ENCODE measurements at places on chromosomes 6 and 20.

DNA sequence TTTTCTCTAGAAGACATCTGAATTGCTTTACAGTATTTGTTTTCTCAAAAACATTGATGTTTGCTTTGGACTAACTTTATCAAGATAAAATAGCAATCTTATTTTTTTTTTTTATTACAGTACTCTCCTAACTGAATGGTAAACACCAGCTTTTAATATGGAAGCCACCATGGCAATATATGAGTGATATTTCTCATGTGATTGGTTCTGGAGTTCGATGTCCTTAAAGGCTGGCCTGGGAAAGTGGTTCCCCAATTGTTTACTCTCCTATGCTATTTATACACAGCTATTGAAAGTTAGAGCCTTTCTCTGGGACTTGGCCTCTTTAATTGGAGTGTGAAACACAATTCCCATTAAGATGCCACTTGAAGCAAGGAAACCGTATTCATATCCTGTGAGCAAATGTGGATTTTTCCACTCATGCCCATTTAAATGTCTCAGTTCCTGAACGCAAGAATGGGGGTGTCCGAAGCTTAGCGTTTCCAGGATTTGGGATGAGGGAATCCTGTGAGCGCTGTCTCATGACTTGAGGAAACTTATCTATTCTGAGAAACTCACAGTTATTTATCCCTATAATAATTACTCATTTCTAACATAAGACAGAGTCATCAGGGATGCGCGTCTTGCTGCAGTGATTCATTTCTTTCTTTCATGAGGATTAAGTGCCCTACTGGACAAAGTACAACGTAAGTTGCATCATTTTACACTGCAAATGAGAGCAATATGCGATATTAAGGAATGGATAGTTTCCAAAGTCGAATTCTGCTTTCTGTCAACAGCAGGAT is 143.3 kb upstream of the PREP start:
- no peak for DNase-seq

DNA sequence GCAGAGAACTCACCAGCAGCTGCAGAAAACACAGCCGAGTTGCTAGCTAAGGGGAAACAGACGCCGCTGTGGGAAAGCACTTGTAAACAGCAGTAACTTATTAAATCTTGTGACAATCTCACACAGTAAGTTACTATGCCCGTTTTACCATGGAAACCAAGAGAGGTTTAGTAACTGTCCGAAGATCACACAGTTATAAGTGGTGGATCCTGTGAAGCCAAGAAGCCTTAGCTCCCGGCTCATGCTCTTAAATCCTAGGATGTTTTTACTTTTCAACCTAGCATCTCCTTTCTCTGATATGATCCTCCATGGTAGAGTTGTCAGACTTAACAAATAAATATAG is 1.5 kb upstream of the SULF2 start:
- DNase-seq: no peak

DNA sequence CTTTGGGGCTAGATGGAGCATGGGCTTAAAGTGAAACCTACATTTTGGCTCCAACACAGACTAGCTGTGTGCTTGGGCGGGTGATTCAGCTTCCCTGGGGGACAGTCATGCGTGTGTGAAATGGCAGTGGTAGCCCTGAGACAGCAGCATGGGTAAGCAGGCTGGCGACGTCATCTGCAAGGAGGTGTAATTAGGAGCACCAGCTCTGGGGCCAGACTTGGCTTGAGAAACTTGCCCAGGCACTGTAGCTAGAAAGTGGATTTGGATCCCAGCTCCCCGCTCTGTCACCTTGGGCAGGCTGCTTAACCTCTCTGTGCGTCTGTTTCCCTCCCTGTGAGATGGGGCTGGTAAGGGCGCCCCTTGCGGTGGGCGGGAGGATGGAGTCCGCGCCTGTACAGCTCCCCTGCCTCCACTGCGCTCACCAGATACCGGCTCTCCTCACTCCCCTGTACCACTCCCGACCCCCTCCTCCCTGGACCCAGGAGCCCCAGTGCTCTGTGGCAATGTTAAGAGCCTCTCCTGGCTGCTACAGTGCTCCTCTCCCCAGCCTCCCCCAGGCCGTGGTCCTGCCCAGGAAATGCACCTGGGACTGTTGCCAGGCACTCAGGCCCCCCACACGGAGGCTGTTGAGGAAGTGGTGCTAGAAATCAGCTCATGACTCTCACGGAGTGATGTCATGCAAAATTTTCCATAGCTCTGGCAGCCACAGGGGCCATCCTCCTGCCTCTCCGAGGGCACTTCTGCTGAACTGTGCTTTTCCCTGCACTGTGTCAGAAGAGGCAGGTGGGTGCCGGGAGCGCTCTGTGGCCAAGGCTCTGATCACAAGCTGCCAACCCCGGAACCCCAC is 44.6 kb downstream of the SYNJ2 start:
- DNase-seq: peak; percentile 88

DNA sequence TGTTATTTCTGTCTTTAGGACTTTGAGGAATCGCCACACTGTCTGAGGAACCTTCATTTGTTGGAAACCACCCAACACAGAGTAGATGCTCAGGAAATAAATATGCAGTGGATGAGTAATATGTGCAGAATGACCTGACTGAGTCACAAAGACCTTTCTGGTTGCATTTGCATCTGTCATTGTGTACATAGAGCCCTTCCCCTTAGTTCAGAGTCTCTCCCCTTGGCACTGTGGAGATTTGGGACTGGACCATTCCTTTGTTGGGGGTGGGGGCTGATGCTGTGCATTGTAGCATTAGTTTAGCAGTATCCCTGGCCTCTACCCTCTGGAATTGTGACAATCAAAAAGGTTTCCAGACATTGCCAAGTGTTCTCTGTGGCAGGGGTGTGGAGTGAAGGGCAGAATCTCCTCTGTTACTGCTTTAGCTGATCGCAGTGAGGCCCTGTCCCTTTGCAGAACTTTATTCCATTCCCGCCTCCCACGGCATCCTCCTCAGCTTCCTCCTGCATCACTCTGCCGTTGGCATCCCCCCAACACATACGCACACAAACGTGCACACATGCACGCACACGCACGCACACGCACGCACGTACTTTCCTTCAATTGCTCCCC is 64.5 kb downstream of the EYA2 start:
- no peak for DNase-seq

DNA sequence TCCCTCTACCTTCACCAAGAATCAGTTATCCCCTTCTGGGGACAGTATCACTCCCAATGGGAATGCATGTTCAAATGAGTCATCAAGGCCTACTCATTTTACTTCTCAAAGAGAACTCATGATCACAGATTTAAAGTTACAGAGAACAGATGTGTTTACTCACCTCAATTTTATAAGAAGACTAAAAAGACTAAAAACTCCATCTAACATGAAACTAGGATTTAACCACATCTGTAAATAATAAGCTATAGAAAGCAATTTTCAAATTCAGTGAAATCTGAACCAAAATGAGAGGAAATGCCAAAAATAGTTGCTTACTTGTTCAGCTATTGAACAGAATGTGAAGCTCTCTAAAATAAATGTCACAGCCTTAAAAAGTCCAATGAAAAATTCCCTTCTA is 300.1 kb upstream of the KCNQ5 start:
- no peak for DNase-seq

DNA sequence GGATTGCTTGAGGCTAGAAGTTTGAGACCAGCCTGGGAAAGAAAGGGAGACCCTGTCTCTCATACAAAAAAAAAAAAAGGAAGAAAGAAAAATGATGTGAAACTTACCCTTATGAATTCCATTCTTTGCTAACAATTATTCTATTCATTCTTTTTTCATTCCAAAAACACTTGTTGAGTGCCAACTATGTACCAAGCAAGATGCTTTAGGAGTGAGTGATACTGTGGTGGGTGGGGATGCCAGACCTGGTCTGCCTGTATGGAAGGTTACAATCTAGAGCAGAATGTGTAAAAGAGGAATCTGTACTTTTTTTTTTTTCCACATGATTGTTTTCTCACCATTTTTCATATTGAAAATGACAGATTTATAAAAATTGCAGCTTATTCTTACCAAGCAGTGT is 73.8 kb upstream of the TULP1 start:
- no peak for DNase-seq

DNA sequence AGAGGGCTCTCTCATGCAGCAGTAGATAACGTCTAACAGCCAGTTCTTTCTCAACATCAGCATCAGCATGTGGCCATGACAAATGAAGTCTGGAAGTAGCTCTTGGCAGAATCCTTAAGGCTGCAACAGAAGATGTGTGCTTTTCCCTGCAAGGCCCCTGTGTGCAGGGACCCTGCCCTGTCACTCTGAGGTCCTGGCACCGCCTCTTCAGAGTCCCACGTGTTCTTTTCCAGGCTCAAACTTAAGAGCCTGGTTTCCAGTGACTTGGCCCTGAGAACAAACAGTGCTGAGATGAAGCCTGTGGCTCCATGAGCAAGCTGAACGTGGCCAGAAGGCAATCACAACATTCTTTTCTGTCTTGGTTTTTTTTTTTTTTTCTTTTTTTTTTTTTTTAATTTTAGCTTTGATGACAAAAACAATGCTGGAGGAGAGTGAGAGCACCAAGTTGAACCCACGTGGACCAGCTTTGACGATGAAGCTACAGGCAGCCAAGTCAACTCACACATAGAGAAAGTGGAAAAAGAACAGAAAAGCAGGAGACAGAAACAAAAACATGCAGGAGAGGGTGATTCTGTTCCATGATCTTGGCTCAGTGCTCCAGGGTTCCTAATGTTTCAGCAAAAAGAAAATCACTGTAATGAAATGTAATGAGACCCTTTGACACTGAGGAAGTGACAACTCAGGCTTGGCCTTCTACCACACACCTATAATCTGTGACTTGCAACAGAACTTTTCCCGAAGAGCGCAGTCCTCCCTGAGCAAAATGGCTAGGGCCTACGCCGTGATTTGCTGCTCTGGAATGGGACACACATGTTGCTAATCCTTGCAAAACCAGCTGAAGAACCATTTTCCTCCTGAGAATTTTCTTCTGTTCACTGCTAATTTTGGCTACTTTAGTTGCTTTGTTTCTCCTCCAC is 86.1 kb downstream of the FOXC1 start:
- DNase-seq: no peak

GRCh38 chr20:53707371-53708055 is 113.9 kb upstream of the ZNF217 start:
- DNase-seq: no peak

- peak; percentile 76 for DNase-seq
These were observed 945 bp downstream of the PHF10 start for GRCh38 chr6:169723200-169723909.

DNA sequence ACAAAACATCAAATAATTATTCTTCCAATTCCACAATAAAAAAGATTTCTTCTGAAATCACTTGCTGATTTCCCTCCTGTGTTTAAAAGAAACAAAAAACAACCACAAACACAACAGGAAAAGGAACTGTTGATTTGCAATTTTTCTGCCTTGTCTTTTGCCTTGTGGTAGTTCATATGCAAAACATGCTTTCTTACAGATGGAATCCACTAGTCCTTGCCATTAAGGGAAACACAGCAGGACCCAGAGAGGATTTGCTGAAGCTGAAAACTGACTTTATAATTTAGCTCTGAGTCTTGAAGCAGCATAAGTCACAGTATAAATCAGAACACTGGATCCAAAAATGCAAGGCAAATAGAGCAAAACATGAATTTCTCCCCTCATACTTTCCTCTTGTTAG is 328.8 kb downstream of the PHF3 start:
- no peak for DNase-seq

GRCh38 chr20:62736026-62736406 is 27.4 kb downstream of the NTSR1 start:
- no peak for DNase-seq

- DNase-seq: no peak
These were observed 7.1 kb upstream of the ADGRG6 start for GRCh38 chr6:142294679-142295078.

DNA sequence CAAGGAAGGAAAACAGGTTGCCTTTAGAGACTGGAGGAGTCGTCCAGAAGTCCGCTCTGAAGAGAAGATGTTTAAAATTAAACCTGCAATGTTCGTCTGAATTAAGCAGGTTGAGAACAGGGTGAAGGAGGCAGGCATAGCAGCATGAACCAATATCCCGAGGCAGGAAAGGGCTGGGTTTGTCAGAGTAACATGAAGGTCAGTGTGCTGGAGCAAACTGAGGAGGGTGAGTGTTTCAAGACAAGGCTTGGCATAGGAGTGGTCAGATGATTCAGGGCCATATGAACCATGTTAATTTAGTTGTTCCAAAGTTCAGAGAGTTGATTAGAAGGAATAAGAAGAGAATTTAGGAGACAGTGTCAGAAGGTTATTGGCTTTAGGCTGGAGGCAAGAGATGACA is 93.3 kb downstream of the UTRN start:
- no peak for DNase-seq

DNA sequence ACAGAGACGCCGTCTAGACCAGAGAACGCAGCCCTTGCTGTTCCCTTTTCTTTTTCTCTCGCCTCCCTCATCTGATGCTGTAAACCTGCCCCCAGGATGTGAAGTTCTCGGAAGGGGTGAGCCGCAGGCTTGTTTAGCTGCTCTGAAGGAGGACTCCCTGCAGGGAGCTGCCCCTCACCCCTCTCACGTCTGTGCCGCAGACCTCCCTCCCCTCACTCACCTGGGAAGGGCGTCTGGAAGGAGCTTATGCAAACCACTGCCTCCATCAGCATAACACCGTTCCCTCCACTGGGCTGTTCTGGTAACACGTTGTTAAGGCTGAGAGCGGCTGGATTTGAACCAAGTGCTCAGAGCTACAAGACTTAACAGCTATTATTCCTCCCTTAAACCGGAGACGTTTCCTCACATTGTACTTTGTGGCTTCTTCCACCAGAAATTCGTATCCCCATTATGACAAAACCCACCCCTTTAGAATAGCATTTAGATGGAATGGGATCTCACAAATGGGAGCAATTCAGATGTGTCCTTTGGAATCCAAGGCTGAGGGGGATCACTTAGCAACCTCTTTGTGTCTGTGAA is 99.8 kb downstream of the SMOC2 start:
- DNase-seq: no peak

DNA sequence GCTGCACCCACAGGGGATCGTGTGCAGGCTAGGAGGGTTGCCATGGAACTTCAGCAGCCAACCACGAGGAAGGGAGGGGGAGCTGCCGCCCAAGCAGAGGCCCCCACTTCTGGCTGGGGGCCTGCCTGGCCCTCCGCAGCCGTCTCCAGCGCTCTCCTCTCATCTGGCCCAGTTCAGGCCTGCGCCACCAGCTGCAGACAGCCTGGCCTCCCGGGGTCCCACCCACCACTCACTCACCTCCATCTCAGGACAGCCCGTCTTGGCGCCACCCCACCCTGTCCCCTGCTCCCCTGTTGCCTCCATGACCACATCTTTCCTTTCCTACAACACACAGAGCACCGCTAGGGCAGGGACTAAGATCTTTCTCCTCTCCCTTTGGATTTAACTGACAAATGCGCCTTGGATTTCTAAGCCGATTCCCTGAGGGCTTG is 98.7 kb downstream of the ANKRD60 start:
- no peak for DNase-seq

- no peak for DNase-seq
These were observed 90.0 kb upstream of the SIRPA start for GRCh38 chr20:1805161-1805581.

- DNase-seq: no peak
These were observed 152.9 kb upstream of the ATXN1 start for GRCh38 chr6:16914184-16914583.
